ENCODE measurements at places on chromosomes 6 and 20. TPM values are rescaled to one million over a fixed set of nuclear protein-coding genes. Genes with fewer than 3 reads are reported as not detected.

The HLA-DPB1 gene
- 1.6 TPM for polyA plus RNA-seq

The PBOV1 gene
- not detected for polyA plus RNA-seq

The PDE10A gene
- 8.9 TPM for polyA plus RNA-seq

The ECT2L gene
- polyA plus RNA-seq, result not detected

The YWHAB gene
- polyA plus RNA-seq, result 148 TPM

The NTSR1 gene
- 0.09 TPM for polyA plus RNA-seq

The XKR7 gene
- not detected for polyA plus RNA-seq

The NKAIN2 gene
- not detected for polyA plus RNA-seq

Data from AG04450 (cell line).